Frontal cortex (tissue), 4 donors: ENCODE measurements at places on chromosomes 4 and X. TPM values are rescaled to one million over a fixed set of nuclear protein-coding genes. Genes with fewer than 3 reads are reported as not detected.

The UGT8 gene
- total RNA-seq: 4.5 TPM

The MAML3 gene
- total RNA-seq: 7.7 TPM

The HMX1 gene
- not detected for total RNA-seq

The RNF128 gene
- 1.6 TPM for total RNA-seq

The P2RY8 gene
- under 0.01 TPM for total RNA-seq

The KLF8 gene
- total RNA-seq: 12.6 TPM

The VCX gene
- total RNA-seq: not detected

The UNC5C gene
- total RNA-seq: 14.3 TPM

DNA sequence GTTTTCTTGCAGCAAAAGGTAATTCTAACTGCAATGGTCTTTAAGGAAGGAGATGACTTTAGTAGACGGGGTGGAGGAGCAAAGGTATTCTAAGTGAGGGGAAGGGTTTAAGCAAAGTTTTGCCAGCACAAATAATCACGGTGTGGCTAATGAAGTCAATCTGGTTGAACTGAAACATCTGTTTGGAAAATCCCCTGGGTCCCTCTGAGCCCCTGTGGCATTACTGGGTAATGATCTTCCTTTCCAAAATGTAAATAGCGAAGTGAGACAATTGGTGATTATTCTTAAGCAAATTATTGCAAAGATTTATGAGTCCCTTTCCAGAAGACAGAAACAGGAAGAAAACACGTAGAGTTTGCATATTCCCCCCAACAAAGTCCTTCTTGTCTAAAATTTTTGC lies 47.2 kb downstream of the FGFBP1 start:
- no peak for DNase-seq

DNA sequence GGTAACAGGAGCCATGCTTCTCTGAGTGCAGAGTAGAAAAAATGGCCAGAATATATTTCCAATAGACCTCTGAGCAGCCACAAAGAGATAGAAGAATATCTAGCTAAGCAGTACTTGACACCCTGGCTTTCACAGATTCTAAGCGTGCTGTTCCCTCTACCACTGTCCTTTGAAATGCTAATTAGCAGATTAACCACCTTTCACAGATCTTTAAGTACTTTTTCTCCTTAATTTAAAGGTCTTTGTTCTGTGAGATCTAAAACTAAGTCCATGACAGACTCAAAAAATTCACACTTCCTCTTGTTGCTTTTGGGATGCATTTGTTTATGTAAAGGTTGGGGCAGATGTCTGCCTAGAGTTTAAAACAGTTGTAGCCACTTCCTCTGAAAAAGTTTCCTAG lies 28.3 kb upstream of the MAGEC2 start:
- no peak for DNase-seq

DNA sequence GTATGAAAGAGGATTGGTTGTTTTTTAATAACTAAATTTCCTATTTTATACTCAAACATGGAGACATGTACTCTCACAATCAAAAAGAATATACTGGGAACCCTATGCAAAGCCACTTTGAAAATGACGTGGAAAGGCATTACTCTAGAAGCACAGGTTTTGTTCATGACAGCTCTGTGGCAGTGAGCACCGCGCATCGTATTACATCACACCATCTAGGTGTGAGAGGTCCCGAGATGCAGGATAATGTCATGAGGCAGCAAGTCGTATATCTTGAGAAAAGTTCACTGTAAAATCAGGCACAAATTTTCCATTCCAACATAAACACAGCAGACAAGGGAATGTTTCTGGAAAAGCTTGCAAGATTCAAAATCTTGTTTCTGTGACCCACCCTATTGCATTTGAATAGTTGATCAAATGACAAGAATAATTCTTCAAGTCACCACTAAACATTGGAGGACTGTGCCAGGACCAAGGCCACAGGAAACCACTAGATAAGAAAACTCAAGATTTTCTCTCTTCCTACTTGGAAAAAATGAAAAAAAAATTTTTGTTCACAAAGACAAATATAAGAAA lies 127.6 kb downstream of the LDB2 start:
- no peak for DNase-seq

DNA sequence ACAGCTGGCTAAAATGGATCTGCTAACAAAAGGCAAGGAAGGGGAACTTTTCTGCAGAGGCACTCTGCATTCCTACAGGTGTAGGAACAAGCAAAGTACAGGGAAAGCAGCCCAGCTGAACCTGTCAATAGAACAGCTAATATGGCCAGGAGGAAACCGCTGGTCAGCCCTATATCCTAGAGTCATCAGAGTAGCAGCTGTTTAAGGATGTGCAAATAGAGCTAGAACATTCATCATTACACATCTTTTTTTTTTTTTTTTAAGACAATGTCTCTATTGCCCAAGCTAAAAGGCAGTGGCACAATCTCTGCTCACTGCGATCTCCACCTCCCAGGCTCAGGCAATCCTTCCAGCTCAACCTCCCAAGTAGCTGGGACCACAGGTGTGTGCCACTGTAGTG lies 163.0 kb downstream of the BTC start:
- no peak for DNase-seq

GRCh38 chr4:93996895-93997294 lies 168.3 kb downstream of the ATOH1 start:
- DNase-seq: no peak

DNA sequence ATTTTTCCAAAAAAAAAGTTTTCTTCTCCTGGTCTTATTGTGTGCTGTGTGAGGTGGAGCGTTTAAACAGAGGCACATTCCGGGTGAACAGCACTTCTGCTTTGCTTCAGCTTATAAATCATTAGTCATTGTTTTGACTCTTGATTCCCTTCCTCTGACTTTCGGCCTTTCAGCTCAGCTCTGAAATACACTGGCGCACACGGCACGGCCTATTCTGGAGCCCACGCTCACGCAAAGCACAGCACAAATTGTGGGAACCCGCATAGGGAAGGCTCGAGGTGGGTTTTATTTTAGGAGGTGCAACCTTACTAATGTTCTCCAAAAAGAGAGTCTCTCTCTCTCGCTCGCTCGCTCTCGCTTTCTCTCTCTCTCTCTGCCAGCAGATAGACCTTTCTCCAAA lies 4.0 kb downstream of the POU3F4 start:
- no peak for DNase-seq

DNA sequence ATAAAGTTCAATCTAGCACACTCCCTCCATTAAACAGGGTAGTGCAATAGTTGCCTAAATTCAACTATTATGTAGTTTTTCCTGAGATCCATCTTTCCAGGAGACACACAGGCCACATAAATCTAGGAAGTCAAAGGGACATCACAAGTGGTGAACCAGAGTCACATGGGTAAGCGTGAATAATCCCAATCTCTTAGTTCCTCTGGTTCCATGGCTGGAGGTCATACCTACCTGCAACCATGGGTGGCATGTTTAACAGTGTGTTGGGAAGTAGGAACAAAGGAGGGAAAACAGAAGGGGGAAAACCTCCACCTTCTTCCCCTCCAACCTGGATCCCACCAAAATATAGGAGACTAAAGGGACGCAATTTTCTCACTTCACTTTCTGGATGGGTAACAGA lies 2651.6 kb downstream of the ARAP2 start:
- DNase-seq: no peak

DNA sequence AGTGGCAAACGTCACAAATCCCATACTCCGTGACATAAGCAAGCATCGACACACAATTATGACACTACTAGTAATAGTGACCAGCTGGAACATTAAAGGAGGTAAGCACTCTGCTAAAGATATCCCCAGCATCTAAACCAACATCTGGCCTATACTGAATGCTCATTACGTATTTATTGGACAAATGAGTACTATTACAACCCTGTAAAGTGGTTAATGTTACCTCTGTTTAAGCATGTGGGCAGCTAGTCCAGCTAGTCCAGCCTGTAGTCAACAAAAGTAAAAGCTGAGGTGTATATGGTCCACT lies 419 bp upstream of the RPGR start:
- DNase-seq: no peak

DNA sequence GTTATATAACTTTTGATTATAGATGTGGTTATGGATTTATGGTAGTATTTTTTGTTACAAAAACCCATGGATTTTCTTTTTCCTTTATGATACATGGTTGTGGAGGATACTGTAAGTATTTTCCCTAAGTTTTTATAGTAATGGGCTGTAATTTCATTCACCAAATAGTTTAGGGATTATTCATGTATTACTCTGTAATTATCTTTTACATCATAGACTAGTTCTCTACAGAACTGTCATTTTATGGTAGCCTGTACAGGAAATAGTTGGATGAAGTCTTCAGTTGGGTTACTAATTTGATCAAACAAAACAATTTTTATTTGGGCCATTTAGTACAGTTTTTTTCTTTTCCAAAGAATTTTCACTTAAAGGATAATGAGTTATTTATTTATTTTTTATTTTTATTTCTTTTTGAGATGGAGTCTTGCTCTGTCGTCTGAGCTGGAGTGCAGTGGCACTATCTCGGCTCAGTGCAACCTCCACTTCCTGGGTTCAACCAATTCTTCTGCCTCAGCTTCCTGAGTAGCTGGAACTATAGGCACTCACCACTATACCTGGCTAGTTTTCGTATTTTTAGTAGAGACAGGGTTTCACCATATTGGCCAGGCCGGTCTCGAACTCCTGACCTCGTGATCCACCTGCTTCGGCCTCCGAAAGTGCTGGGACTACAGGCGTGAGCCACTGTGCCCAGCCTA lies 42.1 kb downstream of the RBPJ start:
- no peak for DNase-seq

DNA sequence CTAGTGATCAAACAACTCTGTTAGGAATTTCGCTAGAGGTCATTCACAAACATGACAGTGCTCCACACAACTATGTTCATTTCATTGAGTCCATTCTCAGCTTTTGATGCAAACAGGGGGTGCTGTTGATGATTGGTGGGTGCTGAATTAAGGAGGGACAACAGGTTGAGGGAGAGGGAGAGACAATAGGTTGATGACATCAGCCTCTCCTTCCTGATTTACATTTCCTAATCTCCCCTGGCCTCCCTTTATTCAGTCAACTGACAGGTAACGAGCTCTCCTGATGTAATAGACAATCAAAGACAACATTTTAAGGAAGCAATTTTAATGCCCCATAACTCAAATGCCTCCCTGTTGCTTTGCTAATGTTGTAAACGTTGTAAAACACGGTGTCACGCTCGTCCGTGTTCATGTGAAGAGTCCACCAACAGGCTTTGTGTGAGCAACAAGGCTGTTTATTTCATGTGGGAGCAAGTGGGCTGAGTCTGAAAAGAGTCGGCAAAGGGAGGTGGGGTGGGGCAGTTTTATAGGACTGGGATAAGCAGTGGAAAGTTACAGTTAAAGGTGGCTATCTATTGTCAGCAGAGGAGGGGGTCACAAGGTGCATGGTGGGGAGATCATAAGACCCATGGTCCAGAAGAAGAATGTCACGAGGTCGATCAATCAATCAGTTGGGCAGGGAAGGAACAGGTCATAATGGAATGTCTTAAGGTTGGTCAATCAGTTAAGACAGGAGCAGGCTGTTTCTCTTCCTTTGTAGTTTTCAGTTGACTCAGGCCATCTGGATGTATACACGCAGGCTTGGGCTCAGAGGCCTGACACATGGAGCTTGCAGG lies 4.8 kb upstream of the GAR1 start:
- no peak for DNase-seq

GRCh38 chr4:4640692-4641091 lies 98.8 kb upstream of the STX18 start:
- no peak for DNase-seq

GRCh38 chr4:80343887-80344286 lies 8.4 kb downstream of the CFAP299 start:
- no peak for DNase-seq

DNA sequence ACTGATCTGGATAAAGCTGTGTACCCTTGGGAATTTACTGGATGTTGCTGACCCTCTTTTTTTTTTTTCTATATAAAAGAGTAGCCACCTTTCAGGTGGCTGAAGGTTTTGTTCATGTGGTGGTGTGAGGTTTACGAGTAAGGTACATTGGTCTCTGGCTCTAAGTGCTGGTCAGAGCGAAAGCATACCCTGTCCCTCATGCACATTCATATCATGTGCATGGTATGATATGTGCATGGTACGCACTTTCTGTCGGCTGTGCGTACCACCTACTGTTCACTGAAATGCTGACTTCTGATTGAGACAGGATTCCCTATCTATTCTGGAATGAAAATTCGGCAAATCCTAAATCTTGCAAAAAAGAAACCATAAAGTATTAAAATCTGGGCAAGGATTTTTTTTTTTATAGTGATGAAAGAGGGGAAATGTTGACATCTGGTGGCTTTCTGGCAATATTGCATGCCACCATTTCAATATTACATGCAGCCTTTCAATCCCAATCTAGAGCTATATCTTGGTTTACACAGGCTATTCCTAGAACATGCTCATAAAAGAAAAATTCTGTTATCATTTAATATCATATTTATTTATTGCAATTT lies 32.8 kb downstream of the FAM149A start:
- no peak for DNase-seq

DNA sequence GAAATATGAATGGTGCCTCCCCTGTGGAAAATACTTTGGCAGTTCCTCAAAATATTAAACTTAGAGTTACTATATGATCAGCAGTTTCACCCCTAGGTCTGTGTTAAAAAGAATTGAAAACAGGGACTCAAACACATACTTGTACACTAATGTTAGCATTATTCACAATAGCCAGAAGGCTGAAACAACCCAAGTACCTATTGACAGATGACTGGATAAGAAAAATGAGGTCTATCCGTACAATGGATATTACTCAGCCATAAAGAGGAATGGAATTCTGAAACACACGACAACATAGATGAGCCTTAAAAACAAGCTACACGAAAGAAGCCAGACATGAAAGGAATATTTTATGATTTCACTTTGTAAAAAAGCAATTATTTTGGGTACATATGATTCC lies 54.9 kb downstream of the PGRMC2 start:
- DNase-seq: no peak

GRCh38 chr4:173490817-173491528 lies 39.1 kb downstream of the HAND2 start:
- DNase-seq: no peak

- no peak for DNase-seq
These were observed 99.7 kb upstream of the SLC7A11 start for GRCh38 chr4:138341739-138342415.

- no peak for DNase-seq
These were observed 24.3 kb upstream of the TET2 start for GRCh38 chr4:105122350-105122749.

DNA sequence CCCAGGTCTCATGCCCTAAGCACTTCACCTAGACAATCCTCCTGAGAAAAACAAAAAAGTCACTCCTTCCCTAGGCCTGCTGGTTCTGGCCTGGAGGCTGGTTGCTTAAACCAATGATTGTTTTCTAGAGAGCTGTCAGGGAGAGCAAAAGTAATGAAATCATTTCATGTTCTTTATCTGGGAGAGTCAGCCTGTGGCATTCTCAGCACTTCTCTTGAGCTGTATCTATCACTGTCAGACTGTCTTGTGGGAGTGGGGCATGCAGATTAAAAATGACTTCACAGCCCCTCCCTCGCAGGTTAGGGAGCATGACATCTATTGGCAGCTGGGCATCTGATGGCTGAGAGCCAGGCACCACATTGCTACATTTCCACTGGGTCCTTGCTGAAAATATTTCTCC lies 20.4 kb upstream of the TMEM154 start:
- DNase-seq: no peak

- no peak for DNase-seq
These were observed 69.3 kb downstream of the MTMR1 start for GRCh38 chrX:150762258-150763165.

- no peak for DNase-seq
These were observed 1.7 kb upstream of the METTL14 start for GRCh38 chr4:118683513-118683912.

- DNase-seq: no peak
These were observed 5.2 kb downstream of the RPS4X start for GRCh38 chrX:72271812-72272211.

GRCh38 chr4:46922205-46922604 lies 13.2 kb upstream of the COX7B2 start:
- DNase-seq: no peak
